Activated CD4-positive, alpha-beta T cell treated with anti-CD3 and anti-CD28 coated beads, Interleukin-2, amount 10 ng/mL, durations not matched to agents 24 days and 14 days (primary cell): ENCODE measurements at places on chromosomes 7 and 10. TPM values are rescaled to one million over a fixed set of nuclear protein-coding genes. Genes with fewer than 3 reads are reported as not detected.

- no peaks in the 10 kb centered on the region for H3K4me1 ChIP-seq
- H3K27ac ChIP-seq, result no peak overlapping the region
- no peak for DNase-seq
- peaks cover 13% of the 10 kb centered on the region for H3K36me3 ChIP-seq
- H3K4me3 ChIP-seq, result no peak overlapping the region
Observed at GRCh38 chr10:113916053-113916452, 61.6 kb downstream of the NHLRC2 start.

GRCh38 chr7:100894860-100895700, 608 bp downstream of the ACHE start:
- DNase-seq, result peak; percentile 88
- peaks cover 18% of the 10 kb centered on the region for H3K4me1 ChIP-seq
- peaks cover 56% of the 10 kb centered on the region for H3K27me3 ChIP-seq
- H3K4me3 ChIP-seq, result peak overlapping the region; percentile 49
- H3K36me3 ChIP-seq, result no peaks in the 10 kb centered on the region
- no peak overlapping the region for H3K27ac ChIP-seq

DNA sequence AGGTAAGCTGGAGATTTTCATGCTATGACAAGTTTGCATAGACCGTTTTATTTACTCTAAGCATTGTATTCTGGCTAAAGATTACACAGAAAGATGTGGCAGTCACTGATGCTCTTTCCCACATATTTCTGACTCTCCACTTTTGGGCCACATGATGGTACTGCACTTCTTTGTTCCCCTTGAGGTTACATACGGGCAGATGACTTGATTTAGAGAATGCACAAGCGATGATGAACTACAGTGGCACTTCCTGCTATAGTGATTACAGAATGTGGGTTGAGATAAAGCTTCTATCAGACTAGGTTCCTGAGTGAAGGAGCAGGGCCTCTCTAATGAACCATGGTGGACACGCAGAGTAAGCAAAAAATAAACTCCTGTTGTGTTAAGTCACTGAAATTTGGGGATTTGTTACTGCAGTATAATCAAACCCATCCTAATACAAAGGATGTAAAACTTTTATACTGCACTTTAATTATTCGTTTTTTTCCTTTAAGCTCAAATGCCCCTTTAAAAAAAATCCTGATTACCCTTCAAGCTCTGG, 177.9 kb downstream of the TAX1BP1 start:
- no peak for DNase-seq
- no peak overlapping the region for H3K27ac ChIP-seq
- H3K27me3 ChIP-seq, result no peaks in the 10 kb centered on the region
- H3K36me3 ChIP-seq, result no peaks in the 10 kb centered on the region

DNA sequence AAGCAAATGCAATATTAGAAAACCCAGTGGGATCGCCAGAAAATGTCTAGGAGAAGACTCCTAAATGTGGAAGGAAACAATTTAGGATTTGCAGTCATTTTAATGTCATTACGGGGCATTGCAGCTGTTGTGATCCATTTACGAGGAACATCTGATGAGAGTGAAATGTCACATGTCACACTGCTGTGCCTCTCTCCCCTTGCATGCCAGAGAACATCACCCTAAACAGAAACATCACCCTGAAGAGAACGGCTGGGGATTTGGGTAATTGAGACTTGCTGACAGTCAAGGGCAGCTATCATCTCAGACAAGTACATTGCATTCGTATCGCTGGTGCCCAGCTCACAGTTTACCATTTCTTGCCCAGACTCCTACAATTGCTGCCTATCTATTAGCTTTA, 785.7 kb upstream of the POM121L12 start:
- no peak overlapping the region for H3K27ac ChIP-seq
- H3K27me3 ChIP-seq, result no peaks in the 10 kb centered on the region
- no peaks in the 10 kb centered on the region for H3K4me1 ChIP-seq
- no peak overlapping the region for H3K4me3 ChIP-seq
- DNase-seq, result no peak

DNA sequence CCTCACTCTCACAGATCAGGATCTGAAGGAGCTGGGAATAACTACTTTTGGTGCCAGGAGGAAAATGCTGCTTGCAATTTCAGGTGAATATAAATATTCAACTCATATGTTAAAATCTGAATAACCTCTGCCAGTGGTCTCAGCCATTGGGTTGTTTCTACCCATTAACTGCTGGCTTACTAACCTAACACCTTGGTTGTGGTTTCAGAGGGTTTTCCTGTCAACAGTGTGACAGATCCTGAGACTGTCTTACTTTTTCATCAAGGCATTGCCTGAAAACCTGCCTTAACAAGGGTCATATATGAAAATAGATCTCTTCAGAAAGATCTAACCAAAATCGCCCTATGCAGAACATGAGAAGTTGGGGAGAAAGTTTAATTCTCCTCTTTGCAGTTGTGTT, 307.7 kb downstream of the BICC1 start:
- no peak for DNase-seq
- no peaks in the 10 kb centered on the region for H3K27me3 ChIP-seq
- no peak overlapping the region for H3K4me3 ChIP-seq
- no peak overlapping the region for H3K27ac ChIP-seq
- no peaks in the 10 kb centered on the region for H3K36me3 ChIP-seq
- H3K4me1 ChIP-seq, result no peaks in the 10 kb centered on the region

DNA sequence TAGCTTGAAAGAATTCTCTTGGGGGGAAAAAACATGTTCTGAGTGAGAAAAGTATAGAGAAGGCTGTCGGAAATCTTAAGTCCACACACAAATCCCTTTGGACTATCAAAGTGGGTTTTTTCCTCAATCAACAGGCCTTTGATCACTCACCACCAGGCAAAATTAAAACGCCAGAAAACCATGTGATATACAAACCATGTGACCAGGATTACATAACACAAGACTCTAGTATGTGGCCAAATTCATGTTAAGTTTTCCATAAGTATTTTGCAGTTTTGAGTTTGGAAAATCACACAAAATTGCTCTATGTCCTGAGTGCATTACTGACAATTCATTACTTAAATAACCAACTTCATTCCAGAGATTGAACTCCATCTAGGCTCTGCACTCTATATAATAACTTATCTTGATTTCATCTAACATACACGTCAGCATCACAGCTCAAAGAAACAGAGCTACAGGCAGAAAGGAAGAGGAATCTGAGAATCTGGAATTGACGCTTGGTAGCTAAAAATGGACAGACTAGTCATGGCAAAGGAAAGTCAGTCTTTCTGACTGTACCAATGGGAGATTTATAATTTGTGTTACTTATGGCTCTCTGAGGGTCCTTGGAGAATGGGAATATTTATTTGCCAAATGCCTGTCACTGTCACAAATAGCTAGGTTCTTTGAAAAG, 383.5 kb downstream of the SFMBT2 start:
- H3K36me3 ChIP-seq, result peaks cover 6% of the 10 kb centered on the region
- H3K27ac ChIP-seq, result no peak overlapping the region
- DNase-seq, result no peak
- H3K4me3 ChIP-seq, result no peak overlapping the region
- H3K4me1 ChIP-seq, result peaks cover 16% of the 10 kb centered on the region

GRCh38 chr7:29328045-29328444, 133.5 kb downstream of the CHN2 start:
- H3K27me3 ChIP-seq, result peaks cover 4% of the 10 kb centered on the region
- H3K27ac ChIP-seq, result no peak overlapping the region
- DNase-seq, result no peak
- peaks cover 2% of the 10 kb centered on the region for H3K4me1 ChIP-seq
- H3K36me3 ChIP-seq, result no peaks in the 10 kb centered on the region

GRCh38 chr10:122435212-122435827, 19.1 kb upstream of the ARMS2 start:
- H3K27me3 ChIP-seq, result peaks cover 1% of the 10 kb centered on the region
- no peak overlapping the region for H3K4me3 ChIP-seq
- peak; percentile 64 for DNase-seq

DNA sequence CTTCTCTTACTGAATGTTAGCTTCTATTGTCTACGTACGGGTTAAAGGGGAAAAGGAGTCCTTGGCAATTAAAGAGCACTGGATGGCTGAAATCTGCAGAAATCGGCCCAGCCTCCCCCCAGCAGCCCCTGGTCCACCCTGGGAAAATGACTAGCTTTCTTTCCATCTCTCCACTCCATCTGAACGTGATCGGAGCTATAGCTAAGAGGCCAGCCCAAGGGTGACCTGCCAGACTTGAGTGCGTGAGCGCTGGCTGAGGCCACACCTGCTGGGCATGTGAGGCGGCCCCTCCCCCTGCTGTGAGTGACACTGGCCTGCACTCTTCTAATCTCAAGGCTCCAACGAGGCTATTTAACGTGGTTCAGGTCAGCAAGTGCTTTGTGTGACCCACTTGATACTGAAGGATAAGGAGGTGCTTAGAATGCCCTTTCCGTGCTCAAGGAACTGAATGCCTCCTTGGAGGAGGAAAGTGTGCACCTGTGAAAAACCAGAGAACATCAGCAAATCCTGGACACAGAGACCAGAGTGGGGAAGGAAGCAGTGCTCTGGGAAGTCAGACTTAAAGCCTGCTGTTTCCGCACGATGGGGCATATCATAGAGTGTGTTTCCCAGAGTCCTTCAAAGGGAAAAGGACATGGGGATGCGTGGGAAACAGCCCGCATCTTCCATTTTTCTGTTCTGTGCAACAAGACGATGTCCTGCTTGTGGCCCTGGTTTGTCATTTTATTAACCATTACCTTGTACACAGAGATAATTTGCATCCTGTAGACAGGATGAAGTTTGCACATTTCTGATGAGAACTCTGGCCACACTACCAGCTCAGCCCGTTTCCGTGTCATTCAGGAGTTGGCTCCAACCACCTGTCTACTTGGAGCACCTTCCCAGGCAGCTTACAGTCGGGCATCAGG, 12.5 kb upstream of the MNX1 start:
- no peak overlapping the region for H3K27ac ChIP-seq
- no peak for DNase-seq
- H3K4me1 ChIP-seq, result peaks cover 2% of the 10 kb centered on the region
- H3K27me3 ChIP-seq, result peaks cover 73% of the 10 kb centered on the region
- H3K4me3 ChIP-seq, result no peak overlapping the region

- no peak for DNase-seq
- peaks cover 12% of the 10 kb centered on the region for H3K27me3 ChIP-seq
- no peak overlapping the region for H3K4me3 ChIP-seq
- H3K4me1 ChIP-seq, result peaks cover 3% of the 10 kb centered on the region
- H3K36me3 ChIP-seq, result peaks cover 2% of the 10 kb centered on the region
- no peak overlapping the region for H3K27ac ChIP-seq
Observed at GRCh38 chr10:58508316-58508715, 4.4 kb upstream of the BICC1 start.

GRCh38 chr10:71015674-71016073, 127.3 kb upstream of the PCBD1 start:
- H3K27ac ChIP-seq, result no peak overlapping the region
- H3K27me3 ChIP-seq, result peaks cover 2% of the 10 kb centered on the region
- DNase-seq, result no peak
- no peaks in the 10 kb centered on the region for H3K36me3 ChIP-seq
- H3K4me3 ChIP-seq, result no peak overlapping the region

DNA sequence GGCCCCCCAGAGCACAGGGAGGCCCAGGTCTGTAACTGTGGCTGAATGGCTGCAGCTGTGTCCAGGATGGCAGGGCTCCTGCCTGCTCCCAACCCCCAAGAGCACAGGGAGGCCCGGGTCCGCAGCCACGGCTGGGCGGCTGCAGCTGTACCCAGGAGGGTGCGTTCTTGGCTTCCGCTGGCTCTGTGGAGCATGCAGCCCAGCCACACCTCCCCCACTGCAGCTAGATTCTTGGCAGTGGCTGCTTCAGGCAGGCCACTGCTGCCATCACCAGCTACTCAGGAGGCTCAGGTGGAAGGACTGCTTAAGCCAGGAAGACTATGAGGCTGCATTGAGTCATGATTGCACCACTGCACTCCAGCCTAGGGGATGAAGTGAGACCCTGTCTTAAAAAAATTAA, 27.9 kb downstream of the C7orf25 start:
- H3K4me1 ChIP-seq, result peaks cover 18% of the 10 kb centered on the region
- DNase-seq, result no peak
- no peaks in the 10 kb centered on the region for H3K36me3 ChIP-seq
- no peak overlapping the region for H3K27ac ChIP-seq
- no peak overlapping the region for H3K4me3 ChIP-seq
- H3K27me3 ChIP-seq, result peaks cover 13% of the 10 kb centered on the region

DNA sequence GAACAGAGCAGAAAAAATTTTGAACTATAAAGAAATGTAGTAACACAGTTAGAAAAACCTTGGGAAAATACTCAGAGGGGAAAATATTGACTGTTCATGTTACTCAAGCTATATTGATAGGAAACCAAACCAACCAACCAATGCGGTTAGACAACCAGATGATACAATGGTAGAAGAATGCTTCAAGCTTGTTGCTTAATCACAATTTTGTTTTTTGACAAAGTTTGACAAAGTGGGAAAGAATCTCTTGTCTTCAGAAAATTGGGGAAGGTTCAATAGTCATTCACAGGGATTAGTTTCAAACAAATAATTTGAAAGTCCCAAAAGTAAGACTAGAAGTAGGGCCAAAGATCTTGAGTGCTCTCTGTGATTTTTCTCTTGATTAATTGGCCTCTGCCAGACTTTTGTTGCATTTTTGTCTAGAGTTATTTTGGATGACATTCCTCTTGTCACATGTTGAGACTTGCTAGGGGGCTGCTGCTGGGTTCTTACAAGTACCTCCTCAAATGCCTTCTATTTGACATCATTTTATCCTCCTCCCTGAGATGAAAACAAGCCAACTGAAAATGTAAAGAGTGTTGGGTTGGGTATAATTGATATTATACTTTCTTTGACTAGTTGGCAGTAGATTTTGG, 233.1 kb upstream of the PHYHIPL start:
- H3K27ac ChIP-seq, result no peak overlapping the region
- no peaks in the 10 kb centered on the region for H3K36me3 ChIP-seq

GRCh38 chr7:136687693-136688322, 180.6 kb upstream of the CHRM2 start:
- no peak overlapping the region for H3K27ac ChIP-seq
- H3K4me1 ChIP-seq, result no peaks in the 10 kb centered on the region
- no peak overlapping the region for H3K4me3 ChIP-seq
- H3K36me3 ChIP-seq, result no peaks in the 10 kb centered on the region
- no peaks in the 10 kb centered on the region for H3K27me3 ChIP-seq

DNA sequence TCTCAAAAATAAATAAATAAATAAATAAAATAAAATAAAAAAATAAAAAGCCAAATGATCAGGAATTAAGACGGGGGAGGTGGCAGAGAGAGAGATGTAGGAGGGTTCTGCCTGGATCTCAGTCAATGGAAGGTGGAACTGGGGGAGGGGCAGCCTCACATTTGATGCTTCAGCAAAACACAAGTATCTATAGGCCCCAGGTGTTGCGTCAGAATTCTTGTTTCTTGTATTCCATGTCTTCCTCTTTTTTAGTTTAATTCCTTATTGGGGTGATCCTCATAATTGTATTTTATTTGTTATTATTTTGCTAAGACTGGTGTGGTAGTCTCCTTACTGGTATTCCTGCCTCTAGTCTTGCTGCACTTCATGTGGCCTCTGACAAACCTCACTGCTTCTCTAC, 41.4 kb upstream of the SMARCD3 start:
- H3K36me3 ChIP-seq, result no peaks in the 10 kb centered on the region
- H3K27ac ChIP-seq, result no peak overlapping the region
- H3K4me1 ChIP-seq, result peaks cover 5% of the 10 kb centered on the region
- no peak overlapping the region for H3K4me3 ChIP-seq
- peaks cover 21% of the 10 kb centered on the region for H3K27me3 ChIP-seq

- no peaks in the 10 kb centered on the region for H3K36me3 ChIP-seq
- H3K4me1 ChIP-seq, result peaks cover 12% of the 10 kb centered on the region
- peaks cover 7% of the 10 kb centered on the region for H3K27me3 ChIP-seq
- DNase-seq, result no peak
Observed at GRCh38 chr7:108419961-108420908, 36.0 kb downstream of the NRCAM start.

Gene VIPR2
- total RNA-seq, result 1.6 and 1.7 TPM in 2 replicates

Gene MOGAT3
- not detected in 2 replicates for total RNA-seq

Gene CFAP43
- not detected in 2 replicates for total RNA-seq

Gene WDR91
- 25.8 and 26.6 TPM in 2 replicates for total RNA-seq

Gene PSD
- total RNA-seq, result 10.4 and 12.1 TPM in 2 replicates

Gene LRRTM3
- total RNA-seq, result not detected in 2 replicates

Gene SLC39A12
- not detected in 2 replicates for total RNA-seq

Gene ATP6V0A4
- not detected in 2 replicates for total RNA-seq

Gene SHOC2
- 38.3 and 41.8 TPM in 2 replicates for total RNA-seq

Gene LRRC18
- total RNA-seq, result not detected in 2 replicates

Gene ERVW-1
- not detected in 2 replicates for total RNA-seq
